ENCODE measurements at places on chromosomes 12 and 14.
A peak's percentile ranks its signal among the peaks of the same experiment; 100 is the strongest.

DNA sequence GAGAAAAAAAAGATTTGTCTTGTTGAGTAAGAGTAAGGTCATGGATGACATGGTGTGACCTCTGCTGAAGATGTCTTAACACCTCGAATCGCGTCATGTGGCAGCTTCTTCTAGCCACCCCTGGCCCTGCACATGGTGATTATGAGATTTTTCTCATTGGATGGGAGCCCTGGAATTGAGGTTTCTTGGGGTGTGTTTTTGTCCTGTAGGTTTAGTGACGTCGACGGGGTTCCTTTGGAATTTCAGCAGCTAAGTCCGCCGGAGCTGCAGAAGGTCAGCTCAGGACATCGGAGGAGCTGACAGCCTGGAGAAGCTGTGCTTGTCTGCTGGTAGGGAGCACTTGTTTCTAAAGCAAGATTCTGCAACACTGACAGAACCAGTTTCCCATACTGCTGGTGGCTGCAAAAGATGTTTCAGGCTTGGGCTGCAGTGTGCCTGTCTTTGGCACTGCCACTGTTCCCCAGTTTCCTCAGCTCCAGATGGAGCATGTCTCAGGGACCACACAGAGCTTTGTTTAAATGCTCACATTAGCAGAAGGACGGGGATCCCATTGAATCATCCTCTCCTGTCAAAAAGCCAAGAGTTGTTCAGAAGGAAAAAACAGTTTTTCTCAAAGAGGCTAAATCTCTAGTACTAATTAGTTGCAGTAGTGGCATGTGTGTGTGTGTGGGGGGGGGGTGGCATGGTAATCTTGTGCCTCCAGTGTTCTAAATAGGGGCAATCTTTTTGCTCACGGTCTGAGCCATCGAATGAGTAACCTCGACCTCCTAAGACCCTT is 5.2 kb upstream of the FOS start:
- H3K4me1 ChIP-seq = peaks cover 32% of the 10 kb centered on the region
- no peak for DNase-seq
- no peak overlapping the region for H3K4me3 ChIP-seq
- peak overlapping the region; percentile 90 for H3K27ac ChIP-seq
- H3K36me3 ChIP-seq = no peaks in the 10 kb centered on the region

- H3K4me1 ChIP-seq = peaks cover 11% of the 10 kb centered on the region
- no peak overlapping the region for H3K4me3 ChIP-seq
- H3K27ac ChIP-seq = no peak overlapping the region
- H3K27me3 ChIP-seq = no peaks in the 10 kb centered on the region
- H3K36me3 ChIP-seq = peaks cover 26% of the 10 kb centered on the region
Measured at GRCh38 chr14:69713993-69714679, 52.8 kb upstream of the SRSF5 start.

DNA sequence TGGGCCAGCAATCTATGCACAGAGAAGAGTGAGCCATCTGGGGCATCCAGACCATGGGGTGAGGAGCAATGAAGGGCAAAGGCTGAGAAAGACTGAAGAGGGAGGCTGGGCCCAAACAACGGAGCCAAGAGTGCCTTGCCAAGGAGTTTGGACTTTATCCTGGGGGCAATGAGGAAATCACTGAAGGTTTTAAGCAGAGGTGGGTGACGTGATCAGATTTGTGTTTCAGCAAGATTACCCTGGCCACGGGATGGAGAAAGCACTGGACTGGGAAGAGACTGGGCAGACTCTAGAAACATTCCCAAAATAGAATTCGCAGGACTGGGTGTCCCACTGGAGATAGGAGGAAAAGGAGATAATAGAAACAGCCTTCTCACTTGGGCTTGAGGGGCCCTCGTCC is 65.3 kb downstream of the DPF3 start:
- no peak for DNase-seq
- no peak overlapping the region for H3K4me3 ChIP-seq
- H3K27me3 ChIP-seq = no peaks in the 10 kb centered on the region
- H3K4me1 ChIP-seq = peaks cover 21% of the 10 kb centered on the region
- H3K27ac ChIP-seq = no peak overlapping the region

GRCh38 chr12:48995086-48995879 is 3.9 kb downstream of the DDN start:
- H3K27ac ChIP-seq = peak overlapping the region; percentile 2
- H3K36me3 ChIP-seq = no peaks in the 10 kb centered on the region
- peaks cover 26% of the 10 kb centered on the region for H3K27me3 ChIP-seq
- peaks cover 29% of the 10 kb centered on the region for H3K4me1 ChIP-seq
- peak overlapping the region; percentile 55 for H3K4me3 ChIP-seq

GRCh38 chr12:40105515-40106201 is at the start of gene SLC2A13:
Gene SLC2A13 (minus strand): TSS chr12:40106081. CDS start chr12:40105808, 273 bp downstream.
- H3K36me3 ChIP-seq = no peaks in the 10 kb centered on the region
- H3K4me3 ChIP-seq = peak within 1 kb of the TSS; percentile 94
- peaks cover 20% of the 10 kb centered on the region for H3K4me1 ChIP-seq
- H3K27ac ChIP-seq = no peak within 1 kb of the TSS
- peak; percentile 80 for DNase-seq
- H3K27me3 ChIP-seq = no peaks in the 10 kb centered on the region

DNA sequence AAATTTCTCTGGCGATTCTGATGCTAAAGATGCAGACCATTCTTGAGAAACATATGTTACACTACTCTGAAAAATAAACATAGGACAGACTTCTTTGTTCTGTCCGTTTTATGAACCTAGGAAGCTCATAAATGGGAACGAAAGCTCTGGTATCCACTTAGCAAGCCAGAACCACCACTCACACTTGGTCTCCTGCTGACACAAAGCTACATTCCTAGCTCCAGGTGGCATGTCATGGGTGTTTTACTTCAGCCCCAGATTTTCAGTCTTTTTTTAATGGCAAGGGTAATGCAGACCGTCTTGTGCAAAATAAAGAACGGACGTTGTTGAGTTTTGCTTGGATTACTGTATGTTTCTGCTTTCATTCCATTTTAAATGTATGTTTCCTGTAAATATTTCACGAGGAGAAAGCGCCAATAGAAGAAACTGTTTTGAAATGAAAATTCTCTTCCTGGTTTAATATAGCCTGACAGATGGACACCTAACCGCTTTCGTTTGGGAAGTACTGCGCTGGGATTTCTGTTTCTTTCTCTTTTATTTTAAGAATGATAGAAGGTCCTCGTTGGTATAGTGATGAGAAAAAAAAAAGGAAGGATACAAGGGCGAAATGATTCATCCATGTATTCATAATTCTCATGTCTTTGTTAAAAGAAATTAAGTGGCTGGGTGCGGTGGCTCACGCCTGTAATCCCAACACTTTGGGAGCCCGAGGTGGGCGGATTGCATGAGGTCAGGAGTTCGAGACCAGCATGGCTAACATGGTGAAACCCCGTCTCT is 871 bp upstream of the COQ5 start:
- H3K4me3 ChIP-seq = peak overlapping the region; percentile 100
- DNase-seq = no peak
- peaks cover 17% of the 10 kb centered on the region for H3K4me1 ChIP-seq
- H3K27ac ChIP-seq = peak overlapping the region; percentile 98

DNA sequence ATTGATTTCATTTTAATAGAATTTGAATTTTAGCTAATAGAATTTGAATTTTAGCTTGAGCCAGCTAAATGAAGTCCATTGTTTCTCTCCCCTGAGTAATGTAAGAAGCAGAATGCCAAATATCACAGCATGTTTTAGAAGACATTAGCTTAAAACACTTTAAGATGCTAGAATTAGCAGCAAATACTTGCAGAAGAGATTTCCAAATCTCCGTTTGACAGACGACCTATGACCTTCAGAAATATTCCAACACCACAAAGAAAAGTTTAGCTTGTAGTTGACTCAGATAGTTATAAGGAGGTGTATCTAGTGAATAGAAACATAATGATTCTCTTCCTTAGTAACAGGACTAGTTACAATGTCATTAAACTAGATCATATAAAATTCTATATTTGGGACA is 51.7 kb upstream of the MYF6 start:
- H3K27me3 ChIP-seq = no peaks in the 10 kb centered on the region
- no peak overlapping the region for H3K27ac ChIP-seq
- DNase-seq = no peak
- H3K36me3 ChIP-seq = no peaks in the 10 kb centered on the region
- no peak overlapping the region for H3K4me3 ChIP-seq

GRCh38 chr14:56514663-56515371 is 64.8 kb upstream of the TMEM260 start:
- no peak overlapping the region for H3K27ac ChIP-seq
- no peaks in the 10 kb centered on the region for H3K4me1 ChIP-seq
- H3K36me3 ChIP-seq = no peaks in the 10 kb centered on the region
- H3K4me3 ChIP-seq = no peak overlapping the region
- H3K27me3 ChIP-seq = peaks cover 10% of the 10 kb centered on the region
- DNase-seq = no peak

- DNase-seq = no peak
- no peaks in the 10 kb centered on the region for H3K4me1 ChIP-seq
Measured at GRCh38 chr14:61296719-61297502, 15.8 kb upstream of the TMEM30B start.

DNA sequence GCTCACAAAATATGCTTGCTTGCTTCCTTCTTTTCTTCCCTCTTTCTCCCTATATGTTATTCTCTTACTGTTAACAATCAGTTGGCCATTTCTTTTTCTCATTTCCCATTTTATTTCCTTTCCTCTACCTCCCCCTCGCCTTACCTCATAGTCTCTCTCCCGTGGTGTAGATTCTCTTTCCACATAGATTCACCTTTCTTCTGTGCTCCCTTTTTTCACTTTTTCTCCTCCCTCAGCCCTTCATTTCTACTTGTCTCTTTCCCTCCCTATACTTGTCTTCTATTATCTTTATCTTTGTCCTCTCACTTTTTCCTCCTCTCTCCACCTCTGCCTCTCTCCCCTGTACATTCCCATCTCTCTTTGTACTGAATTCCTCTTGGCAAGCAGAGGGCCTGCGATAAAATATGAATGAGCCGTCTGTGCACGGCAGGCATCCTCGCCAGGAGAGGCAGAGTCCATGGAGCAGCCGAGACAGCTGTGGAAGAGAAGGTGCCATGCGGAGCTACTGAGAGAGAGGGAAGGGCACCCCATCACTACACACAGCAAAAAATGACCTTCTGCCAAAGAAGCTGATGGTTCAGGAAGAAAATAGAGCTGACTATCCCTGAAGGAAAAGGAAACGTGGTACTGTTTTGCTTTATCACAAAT is 12.1 kb downstream of the C14orf93 start:
- H3K36me3 ChIP-seq = peaks cover 4% of the 10 kb centered on the region
- DNase-seq = no peak
- H3K4me1 ChIP-seq = peaks cover 2% of the 10 kb centered on the region
- H3K4me3 ChIP-seq = no peak overlapping the region
- no peaks in the 10 kb centered on the region for H3K27me3 ChIP-seq
- H3K27ac ChIP-seq = no peak overlapping the region

DNA sequence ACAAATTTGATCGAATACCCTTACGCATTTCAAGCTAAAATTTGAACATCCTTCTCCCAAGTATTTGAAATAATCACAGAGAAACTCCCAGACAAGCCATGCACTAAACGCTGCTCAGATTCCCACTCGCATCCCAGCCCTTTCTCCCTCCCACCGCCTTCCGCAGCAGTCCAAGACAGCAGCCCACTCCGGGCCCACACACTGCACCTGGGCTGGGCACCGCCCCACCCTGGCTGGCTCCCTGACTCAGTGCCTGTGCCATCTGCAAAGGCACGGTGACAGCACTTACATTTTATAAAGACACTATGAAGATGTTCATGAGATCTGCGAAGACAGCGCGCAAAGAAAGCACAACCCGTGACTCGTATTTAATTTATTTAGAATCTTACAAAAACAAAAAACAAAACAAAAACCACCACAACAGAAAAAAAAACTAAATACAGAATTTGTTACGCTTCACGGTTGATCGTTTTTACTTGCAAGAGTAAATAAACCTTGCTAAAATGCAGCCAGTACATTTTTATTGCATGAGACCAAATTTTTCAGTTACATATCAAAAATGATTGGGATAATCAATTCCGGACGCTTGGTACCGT is 17.2 kb upstream of the CDK2AP1 start:
- peak overlapping the region; percentile 55 for H3K27ac ChIP-seq
- peaks cover 12% of the 10 kb centered on the region for H3K36me3 ChIP-seq
- no peak for DNase-seq
- no peak overlapping the region for H3K4me3 ChIP-seq

- H3K4me3 ChIP-seq = peak overlapping the region; percentile 98
- peaks cover 18% of the 10 kb centered on the region for H3K36me3 ChIP-seq
- peak; percentile 10 for DNase-seq
- H3K4me1 ChIP-seq = peaks cover 20% of the 10 kb centered on the region
- H3K27me3 ChIP-seq = no peaks in the 10 kb centered on the region
Measured at GRCh38 chr12:28191051-28192048, 1.1 kb downstream of the CCDC91 start.

- H3K27me3 ChIP-seq = no peaks in the 10 kb centered on the region
- H3K4me1 ChIP-seq = peaks cover 2% of the 10 kb centered on the region
- H3K4me3 ChIP-seq = no peak overlapping the region
- no peak for DNase-seq
- no peaks in the 10 kb centered on the region for H3K36me3 ChIP-seq
Measured at GRCh38 chr12:43402436-43402835, 149.6 kb downstream of the ADAMTS20 start.

DNA sequence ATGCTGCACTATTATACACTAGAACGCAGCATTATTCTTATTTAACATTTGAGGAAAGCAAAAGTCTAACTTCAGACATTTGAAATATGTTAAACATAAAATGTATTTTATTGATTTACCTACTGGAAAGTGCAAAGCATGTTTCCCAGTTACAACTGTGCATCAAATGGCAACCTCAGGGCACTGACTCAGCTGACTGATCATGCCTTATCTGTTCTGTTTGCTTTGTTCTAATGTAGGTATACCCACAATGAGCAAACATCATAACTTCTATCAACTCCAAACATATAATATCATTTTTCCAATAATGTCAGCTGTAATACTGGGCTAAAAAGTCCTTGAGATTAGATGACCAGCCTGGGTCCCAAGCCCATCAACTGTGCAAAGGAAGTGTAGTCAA is 431.0 kb downstream of the FOXG1 start:
- H3K4me3 ChIP-seq = no peak overlapping the region
- H3K27ac ChIP-seq = no peak overlapping the region
- no peaks in the 10 kb centered on the region for H3K36me3 ChIP-seq

DNA sequence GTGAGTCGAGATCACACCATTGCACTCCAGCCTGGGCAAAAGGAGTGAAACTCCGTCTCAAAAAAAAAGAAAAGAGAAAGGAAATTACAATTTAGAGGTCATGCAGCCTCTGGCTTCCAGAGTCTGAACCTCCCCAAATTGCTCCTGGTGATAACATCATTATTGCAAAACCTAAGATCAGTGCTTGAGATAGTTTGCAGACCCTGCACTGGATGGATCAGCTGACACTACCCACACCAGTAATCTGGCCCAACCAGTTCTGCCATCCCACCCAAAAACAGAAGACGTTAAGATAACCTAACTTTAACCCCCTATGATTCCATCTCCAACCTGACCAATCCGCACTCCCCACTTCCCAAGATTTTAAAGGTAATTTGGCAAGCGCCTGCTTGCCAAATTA is 353.7 kb upstream of the DIO2 start:
- H3K4me1 ChIP-seq = no peaks in the 10 kb centered on the region
- no peak overlapping the region for H3K4me3 ChIP-seq
- DNase-seq = no peak
- H3K27me3 ChIP-seq = no peaks in the 10 kb centered on the region
- no peak overlapping the region for H3K27ac ChIP-seq

- no peak for DNase-seq
- no peak overlapping the region for H3K27ac ChIP-seq
- H3K27me3 ChIP-seq = peaks cover 3% of the 10 kb centered on the region
- no peaks in the 10 kb centered on the region for H3K36me3 ChIP-seq
- H3K4me3 ChIP-seq = no peak overlapping the region
Measured at GRCh38 chr12:106192659-106193393, 54.1 kb upstream of the NUAK1 start.

Measured in memory B cell (primary cell).